CD4-positive, alpha-beta T cell treated with Interleukin-6 at 100 ng/mL for 8 hours (primary cell): ENCODE measurements at places on chromosomes 5 and 9.

DNA sequence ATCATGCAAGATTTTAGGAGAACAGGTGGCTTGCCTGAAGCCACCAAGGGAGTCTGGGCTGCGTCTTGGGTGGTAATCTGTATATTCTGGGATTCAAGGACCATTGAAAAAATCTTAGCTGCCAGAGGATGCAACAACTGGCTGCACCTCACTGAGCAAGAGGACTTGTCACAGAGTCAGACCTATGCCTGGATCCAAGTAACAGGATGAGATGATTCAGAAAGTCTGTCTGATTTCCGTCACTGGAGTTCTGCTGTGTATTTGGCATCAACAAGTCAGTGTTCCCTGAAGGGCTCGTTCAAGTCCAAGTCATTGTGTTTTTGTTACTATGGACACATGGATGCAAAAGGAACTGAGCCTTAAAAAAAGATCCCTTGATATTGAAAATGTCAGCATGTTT lies 37.8 kb upstream of the CARTPT start:
- no peak for DNase-seq

DNA sequence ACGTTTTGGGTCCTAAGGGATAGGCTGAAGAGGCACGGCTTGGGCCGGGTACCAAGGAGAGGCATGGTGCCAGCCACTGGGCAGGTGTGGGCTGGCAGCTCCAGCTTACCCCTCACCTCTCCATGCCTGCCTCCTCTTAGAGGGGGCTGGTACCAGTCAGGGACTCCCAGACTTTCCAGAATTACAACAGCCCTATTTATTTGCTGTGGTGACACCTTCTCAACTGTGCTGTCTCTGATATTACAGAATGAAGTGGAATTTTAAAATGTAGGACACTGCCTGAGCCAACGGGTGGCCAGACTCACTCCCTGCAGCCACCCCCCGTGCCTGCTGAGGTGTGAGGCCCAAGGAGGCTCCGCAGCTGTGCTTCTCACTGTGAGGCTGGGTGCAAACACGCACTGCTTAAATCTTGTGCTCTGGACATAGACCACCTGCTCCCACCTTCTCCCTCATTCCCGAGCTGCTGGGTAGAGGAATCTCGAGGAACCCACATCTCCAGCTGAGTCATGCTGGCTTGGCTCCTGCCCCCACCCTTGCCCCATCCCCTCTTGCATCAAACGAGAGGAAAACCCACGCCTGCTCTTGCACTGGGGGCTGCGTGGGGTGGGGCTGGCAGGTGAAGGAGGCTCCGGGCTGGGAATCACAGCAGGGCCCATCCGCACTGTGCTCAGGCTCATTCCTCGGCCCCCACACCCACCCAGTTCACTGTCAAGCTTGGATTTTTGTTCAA lies 47.9 kb downstream of the PRRT1B start:
- DNase-seq = no peak

DNA sequence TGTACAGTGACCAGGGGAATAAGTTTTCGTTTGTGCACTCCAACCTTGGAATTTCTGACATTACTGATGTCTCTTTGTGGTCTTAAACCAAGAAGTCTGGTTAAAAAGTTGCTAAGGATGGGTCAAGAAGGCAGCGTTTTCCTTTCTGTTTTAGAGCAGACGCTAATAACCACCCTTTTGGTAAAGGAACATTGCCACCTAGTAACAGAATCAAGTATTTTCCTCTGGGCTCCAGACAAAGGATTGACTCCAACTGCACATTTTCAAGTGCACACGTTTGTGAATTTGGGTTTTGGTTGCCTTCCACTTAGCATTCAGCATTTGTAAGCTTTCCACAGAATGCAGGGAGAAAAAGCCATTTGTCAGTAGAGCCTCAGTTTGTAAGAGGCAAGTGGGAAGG lies 22.2 kb upstream of the CEP78 start:
- DNase-seq = peak; percentile 26

- no peak for DNase-seq
Measured at GRCh38 chr5:61304590-61305381, 27.3 kb upstream of the ZSWIM6 start.

GRCh38 chr5:7794311-7794710 lies 56.6 kb downstream of the CFAP90 start:
- DNase-seq = no peak

GRCh38 chr5:126568206-126568755 lies 26.7 kb downstream of the ALDH7A1 start:
- DNase-seq = no peak

DNA sequence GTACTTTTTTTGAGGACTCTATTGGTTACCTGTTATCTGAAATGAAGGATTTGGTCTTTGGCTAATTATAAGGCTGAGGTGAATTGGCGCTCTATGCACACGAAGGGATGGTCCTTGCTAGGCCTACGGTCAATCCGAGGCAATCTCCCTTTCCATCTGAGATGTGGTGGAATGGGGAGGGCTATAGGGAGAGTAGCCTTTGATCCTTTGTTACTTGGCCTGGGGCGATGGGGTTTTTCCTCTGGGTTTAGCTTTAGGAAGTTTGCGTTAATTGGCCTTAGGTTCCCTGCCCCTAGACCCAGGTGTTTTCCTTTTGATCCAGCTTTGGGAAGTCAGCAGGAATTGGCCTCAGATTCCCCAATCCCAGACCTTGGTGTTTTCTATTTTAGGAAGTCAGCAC lies 102.1 kb upstream of the C9orf72 start:
- DNase-seq = no peak
